ENCODE measurements at places on chromosomes 13 and 19.
A peak's percentile ranks its signal among the peaks of the same experiment; 100 is the strongest.

DNA sequence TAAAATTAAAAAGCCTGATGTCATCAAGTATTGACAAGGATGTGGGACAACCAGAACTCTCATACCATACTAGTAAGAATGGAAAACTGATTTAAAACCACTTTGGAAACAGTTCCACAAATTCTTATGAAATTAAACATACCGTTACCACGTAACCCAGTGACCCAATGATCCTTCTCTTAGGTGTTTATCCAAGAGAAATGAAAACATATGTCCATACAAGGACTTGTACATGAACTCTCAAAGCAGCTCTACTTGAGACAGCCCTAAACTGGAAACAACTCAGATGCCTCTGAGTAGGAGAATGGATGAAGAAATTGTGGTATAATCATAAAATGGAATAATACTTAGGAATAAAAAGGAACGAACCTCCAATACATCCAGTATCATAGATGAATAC is 27.6 kb downstream of the SLC6A16 start:
- no peak for DNase-seq

GRCh38 chr13:41457589-41458186 is 338 bp downstream of the RGCC start:
- DNase-seq, result peak; percentile 46

GRCh38 chr19:7902796-7903243 is 857 bp upstream of the MAP2K7 start:
- DNase-seq, result no peak

- DNase-seq, result no peak
Observed at GRCh38 chr13:48643159-48643558, 10.6 kb upstream of the CYSLTR2 start.

DNA sequence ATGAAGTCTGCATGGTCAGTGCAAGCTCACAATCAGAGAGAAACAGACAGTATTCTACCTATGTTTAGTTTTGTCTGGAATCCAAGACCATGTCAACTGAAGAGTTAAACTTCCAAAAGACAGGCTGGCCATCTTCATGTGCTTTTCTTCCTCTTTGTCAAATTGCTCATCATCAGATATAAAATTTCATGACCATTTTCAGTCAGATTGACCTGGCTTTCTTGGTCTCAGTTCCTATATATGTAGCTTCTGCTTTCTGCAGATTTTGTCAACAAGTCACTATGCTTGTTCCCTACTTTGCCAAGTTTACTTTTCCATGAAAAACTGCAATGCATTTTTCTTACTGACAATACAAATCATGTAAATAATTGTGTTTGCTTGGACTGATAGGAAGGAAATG is 13.9 kb downstream of the SLC46A3 start:
- DNase-seq, result no peak

- no peak for DNase-seq
Observed at GRCh38 chr13:39895254-39895653, 239.8 kb downstream of the COG6 start.

GRCh38 chr19:13995878-13996765 is 10.0 kb downstream of the RFX1 start:
- DNase-seq, result no peak

DNA sequence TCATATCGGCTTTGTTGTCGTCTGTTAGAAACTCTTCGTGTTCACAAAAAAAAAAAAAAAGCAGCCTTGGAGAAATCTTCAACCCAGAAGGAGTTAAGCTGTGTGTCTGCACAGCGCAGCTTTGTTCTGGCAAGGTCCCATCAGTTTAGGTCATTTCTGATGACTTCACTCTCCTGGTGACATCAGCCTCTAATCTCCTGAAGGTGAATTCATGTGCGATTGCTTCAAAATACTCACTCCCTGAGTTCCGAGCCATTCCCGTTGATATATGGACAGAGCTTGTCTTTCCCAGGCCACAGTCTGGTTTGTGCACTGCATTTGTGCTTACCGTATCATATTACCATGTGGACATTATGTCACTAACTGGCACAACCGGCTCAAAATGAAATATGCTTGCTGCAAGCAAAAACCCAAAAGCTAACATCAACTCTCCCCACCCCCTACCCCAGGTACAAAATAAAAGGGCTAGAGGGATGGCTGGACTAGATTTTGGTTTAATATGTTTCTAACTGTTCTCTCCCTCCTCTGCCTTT is 342.4 kb downstream of the KCNRG start:
- peak; percentile 45 for DNase-seq

- no peak for DNase-seq
Observed at GRCh38 chr19:42271045-42271419, 2.0 kb downstream of the CIC start.

- DNase-seq, result no peak
Observed at GRCh38 chr19:46349311-46349993, 2.6 kb downstream of the PPP5C start.

Measured in NCI-H146 (cell line).